ENCODE measurements at places on chromosomes 3 and 15.

GRCh38 chr15:35932531-35932930, 386.6 kb upstream of the DPH6 start:
- DNase-seq, result no peak

GRCh38 chr3:176919836-176920765, 277.2 kb downstream of the TBL1XR1 start:
- DNase-seq, result no peak

GRCh38 chr3:12005951-12006625, 1.9 kb downstream of the SYN2 start:
- DNase-seq, result no peak

DNA sequence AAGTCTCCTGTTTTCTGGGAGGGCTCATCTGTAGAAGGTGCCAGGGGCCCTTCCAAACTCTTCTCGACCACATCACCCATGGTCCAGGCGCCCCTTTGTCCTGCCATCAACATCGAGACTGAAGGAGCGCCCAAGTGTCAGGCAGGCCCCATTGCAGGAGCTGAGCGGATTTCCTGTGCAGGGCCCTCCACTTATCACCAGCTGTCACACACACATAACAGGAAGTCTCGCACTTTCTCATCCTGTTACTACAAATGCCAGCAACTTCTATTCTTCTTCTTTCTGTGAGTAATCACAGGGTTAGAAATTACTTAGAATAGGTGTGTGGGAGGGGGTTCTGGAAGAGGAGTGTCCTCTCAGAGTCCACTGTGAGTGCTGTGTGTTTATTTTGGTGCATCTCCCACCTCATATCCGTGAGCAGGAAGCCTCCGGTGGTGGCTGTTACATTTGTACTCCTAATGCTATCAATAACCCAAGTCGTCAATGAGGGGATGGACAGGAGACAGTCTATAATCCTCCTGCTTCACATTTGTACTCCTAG, at the start of gene KLHL6:
TSS of gene KLHL6 (minus strand) at position 166 of the 541 bp plus-strand sequence. CDS start at position 113, 53 bp downstream.
- no peak for DNase-seq

DNA sequence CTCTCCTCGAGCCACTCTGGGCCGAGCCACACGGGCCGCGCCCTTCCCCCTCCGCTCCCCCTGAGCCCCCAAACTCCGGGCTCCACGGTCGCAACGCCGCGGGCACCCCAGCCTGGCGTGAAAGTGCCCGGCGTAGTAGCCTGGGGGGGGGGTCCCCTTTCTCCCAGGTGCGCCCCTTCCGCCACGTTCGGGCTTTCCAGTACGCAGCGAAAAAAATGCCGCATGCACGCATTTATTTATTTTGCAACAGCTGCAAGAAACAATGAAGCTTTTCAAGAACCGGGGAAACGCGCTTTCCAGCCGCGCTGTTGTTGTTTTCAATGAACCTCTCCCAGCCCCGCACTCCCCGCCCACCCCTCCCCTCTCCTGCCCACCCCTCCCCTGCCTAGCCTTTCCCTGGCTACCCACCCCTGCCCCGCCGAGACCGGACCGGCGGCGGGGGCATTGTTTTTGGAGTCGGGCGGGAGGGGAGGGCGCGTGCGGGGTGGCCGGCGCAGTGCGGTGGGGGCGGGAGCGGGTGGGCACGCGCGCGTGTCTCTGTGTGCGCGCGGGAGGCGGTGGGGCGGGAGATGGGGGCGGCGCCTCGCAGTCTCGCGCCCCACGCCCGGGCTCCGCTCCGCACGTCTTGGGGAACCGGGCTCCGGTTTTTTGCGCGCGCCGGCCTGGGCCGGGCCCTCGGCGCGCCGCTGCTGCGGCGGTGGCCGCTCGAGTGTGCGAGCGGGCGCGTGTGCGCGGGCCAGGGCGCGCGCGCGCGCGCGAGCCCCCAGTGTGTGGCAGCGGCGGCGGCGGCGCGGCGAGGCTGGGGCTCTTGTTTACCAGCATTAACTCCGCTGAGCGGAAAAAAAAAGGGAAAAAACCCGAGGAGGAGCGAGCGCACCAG, at the start of gene IGF1R:
TSS of gene IGF1R (plus strand) at position 766 of the 880 bp plus-strand sequence. CDS start 1,043 bp downstream, outside the sequence.
- no peak for DNase-seq

DNA sequence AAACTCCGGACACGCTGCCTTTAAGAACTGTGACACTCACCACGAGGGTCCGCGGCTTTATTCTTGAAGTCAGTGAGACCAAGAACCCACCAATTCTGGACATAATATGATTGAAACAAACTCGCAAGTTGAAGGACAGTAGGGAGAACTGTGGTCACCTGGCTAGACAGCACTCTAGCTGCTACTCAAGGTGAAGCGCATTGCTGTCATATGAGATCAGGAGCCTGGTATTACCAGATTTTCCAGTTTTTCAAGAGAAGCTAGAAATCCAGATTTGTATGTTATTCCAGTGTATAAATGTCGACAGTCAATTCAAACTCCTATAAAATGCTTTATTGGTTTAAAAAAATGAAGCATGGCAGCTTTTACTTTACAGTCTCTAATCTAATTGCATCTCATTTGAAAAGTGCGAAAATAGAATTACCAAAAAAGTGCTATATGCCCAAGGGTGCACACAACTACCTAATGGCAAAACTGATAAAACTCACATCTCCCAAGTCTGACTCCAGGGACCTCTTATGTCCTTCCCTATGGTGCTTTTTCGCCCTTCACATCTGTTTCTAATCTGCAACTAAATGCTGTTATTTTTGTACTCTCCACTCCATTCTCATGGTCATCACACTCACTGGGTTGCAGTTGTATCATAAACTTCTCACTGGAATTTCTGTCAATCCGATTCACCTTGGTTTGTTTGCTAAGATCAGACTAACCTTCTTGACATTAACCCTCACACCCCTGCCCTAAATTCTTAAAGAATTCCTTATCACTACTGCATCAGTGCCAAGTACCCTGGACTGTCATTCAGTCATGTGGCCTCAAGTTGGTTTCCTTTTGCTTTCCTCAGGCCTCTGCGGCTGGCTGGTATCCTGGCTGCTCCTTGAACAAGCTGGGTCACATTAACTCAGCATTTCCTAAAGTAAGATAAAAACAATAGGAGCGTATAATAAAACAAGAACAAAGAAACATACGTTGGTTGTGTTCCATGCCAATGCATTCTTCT, 31.5 kb upstream of the ARHGEF26 start:
- DNase-seq, result no peak

DNA sequence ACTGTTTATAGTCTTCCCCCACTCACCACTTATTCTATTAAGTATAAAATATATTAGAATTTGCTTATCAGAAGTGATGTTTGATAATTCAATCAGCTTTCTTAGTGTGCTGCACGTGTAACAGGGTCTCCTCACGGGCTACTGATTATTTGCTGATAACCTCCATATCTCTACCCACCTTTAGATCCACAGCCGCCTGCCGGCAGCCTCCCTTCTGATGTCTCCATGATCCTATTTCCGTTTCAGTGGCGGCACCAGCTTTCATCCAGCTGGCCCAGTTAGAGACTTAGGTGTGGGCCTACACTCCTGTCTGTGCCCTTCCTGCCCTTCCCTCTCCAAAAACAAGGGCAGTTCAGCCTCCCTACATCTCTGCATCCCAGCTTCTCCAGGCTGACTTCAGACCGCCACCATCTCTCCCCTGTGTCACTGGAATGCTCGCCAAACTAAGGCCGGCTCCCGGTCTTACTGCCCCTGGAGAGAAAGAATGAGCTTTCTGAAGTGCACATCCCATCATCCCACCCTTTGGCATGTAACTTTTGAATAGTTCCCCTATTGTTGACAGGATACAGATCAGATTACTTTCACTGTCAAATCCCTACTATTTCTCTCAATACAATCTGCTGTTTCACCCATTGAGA, 76.6 kb upstream of the PRTG start:
- DNase-seq, result no peak

DNA sequence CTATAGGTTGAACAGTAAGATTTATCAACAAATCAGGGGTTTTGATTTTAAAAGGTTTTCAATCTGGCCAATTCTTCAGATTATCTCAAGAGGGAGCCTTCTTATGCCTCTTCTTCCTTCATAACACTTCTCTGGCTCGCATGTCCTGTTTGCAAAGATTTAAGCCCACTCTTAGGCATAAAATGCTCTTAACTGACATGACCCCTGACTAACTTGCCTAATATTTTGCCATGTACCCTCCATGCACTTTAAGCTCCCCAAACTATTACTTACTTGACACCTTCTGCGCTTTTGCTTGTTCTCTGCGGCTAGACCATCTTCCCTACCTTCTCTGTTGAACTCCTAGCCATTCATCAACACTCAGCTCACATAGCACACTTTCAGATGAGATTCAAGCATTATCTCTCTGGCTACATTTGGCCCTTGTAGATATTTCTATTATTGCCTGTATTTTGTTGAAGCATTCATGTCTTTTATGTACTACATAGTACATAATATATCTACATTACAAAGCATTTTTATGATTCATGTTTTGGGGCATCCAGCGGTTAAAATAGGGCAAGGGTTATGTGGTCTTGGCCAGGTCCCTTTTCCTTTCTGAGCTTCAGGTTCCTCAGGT, 1.0 kb upstream of the ARIH1 start:
- no peak for DNase-seq

DNA sequence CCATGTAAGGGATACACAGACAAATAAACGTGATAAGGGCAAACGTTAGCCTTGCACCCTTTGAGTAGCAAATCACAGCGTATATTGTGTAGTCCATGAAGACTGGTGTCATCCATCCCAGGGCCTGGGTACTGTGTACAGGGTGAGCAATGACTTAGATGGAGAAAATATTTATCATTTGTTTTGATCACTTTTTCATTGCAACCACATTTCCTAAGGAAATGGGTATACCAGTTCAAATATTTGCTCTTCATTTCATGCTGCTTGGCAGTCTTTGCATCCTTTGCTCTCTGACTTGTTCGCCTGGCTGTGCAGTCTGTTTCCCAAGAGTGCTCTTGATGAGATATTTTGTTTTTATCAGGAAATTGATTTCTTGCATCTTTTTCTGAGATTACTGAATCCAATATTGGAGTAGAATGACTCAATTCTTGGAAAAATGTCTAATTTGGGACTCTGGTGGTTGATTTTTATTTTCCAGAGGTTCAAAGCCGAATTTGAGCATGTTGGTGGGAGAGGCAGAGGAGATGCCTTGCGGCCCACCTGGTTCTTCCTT, 424.6 kb upstream of the SEMA6D start:
- no peak for DNase-seq

DNA sequence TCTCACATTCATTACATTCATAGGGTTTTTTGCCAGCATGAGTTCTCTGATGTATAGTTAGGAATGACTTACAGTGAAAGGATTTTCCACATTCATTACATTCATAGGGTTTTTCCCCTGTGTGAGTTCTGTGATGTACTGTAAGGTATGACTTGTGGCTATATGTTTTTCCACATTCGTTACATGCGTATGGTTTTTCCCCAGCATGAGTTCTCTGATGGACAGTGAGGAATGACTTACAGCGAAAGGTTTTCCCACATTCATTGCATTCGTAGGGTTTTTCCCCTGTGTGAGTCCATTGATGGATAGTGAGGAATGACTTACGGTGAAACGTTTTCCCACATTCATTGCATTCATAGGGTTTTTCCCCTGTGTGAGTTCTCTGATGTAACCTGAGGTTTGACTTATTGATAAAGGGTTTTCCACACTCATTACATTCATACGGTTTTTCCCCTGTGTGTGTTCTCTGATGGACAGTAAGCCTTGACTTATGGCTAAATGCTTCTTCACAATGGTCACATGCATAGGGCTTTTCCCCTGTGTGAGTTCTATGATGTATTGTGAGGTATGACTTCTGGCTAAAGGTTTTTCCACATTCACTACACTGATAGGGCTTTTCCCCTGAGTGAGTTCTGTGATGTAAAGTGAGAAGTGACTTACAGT, 47.4 kb downstream of the ZNF717 start:
- DNase-seq, result no peak

DNA sequence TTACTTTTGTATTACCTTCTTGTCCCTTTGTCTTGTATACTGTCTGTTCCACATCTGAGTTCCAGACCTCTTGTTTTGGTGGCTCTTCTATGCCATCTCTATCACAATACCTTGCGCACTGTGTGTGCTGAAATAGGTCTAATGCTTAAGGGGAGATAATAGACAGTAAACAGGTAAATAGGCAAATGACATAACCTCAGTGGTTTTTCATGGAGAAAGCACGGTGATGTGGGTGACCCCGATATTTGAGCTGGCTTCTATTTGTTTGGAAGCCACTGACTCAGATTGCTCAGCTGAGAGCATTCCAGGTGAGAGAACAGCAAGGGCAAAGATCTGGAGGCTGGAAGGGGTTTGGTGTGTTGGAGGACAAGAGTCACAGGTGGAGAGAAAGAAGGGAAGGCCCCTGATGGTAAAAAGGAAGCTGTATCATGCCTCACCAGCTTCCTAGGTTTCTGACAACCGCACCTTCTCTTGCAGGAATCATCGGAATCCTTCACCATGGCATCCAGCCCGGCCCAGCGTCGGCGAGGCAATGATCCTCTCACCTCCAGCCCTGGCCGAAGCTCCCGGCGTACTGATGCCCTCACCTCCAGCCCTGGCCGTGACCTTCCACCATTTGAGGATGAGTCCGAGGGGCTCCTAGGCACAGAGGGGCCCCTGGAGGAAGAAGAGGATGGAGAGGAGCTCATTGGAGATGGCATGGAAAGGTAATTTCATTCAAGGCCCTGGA, 795 bp downstream of the MCM2 start:
- no peak for DNase-seq

- no peak for DNase-seq
These were observed 57.3 kb downstream of the ACAP2 start for GRCh38 chr3:195385526-195385925.

- DNase-seq, result no peak
These were observed 200.5 kb upstream of the LRTM1 start for GRCh38 chr3:55128225-55128823.

DNA sequence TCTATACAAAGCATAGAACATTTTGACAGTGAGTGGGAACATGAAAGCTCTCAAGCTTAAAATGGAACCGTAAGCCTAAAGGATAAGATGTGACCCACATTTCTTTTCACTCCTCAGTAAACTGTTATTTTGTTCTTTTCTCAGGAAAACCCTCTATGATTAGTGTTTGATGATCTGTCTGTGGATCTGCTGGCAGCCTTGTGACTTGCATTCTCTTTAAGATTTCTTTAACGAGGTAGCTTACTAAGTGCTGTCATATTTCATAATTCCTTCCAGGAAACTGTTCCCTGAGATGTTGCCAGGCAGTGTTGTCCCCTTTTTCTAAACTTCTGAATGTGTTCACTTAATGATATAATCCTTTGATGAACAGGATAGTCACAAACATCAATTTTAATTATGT, 167.6 kb downstream of the PYDC2 start:
- no peak for DNase-seq

DNA sequence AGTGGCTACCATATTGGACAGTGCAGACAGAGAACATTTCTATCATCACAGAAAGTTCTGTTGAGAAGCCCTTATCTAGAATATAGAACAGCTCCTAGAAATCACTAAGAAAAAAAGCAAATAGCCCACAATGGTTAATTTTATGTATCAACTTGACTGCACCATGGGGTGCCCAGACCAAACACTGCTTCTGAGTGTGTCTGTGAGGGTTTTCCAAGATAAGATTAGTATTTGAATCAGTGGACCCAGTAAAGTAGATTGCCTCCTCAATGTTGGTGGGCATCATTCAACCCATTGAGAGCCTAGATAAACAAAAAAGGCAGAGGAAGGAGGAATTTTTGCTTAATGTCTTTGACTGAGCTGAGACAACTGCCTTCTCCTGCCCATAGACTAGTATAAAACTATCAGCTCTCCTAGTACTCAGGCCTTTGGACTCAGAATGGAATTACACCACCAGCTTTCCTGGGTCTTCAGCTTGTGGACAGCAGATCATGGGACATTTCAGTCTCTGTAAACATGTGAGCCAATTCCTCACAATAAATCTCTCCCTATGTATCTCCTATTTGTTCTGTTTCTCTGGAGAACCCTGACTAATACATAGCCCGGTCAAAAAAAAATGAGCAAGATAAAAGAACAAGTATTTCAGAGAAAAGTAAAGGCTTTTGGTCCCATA, 55.9 kb upstream of the OXTR start:
- no peak for DNase-seq

GRCh38 chr15:100082761-100083402, 258.9 kb downstream of the ADAMTS17 start:
- DNase-seq, result no peak

All from keratinocyte (primary cell).